ENCODE measurements at places on chromosomes 3 and 15.

DNA sequence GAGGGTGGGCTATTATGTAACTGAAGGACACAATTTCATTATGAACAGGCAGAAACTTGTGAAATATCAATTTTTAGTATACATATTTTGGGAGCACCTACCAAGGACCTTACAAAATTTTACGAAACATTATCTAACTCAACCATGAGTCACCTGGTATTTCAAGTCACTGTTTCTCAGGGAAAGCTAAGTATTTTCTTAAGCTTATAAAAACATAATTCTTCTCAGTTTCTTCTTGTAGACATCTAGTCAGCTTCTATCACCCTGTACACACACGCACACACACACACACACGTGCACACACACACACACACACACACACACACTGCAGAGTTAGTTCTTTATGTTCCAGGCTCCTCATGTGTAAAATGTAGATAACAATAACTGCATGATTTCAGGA is 658.3 kb downstream of the TUSC7 start:
- no peaks in the 10 kb centered on the region for H3K27me3 ChIP-seq
- no peak overlapping the region for H3K4me3 ChIP-seq
- H3K27ac ChIP-seq: no peak overlapping the region
- no peak for DNase-seq

- H3K36me3 ChIP-seq: no peaks in the 10 kb centered on the region
- DNase-seq: no peak
- peaks cover 44% of the 10 kb centered on the region for H3K27me3 ChIP-seq
- peaks cover 12% of the 10 kb centered on the region for H3K4me1 ChIP-seq
Measured at GRCh38 chr3:122974764-122975162, 52.8 kb downstream of the SEMA5B start.

DNA sequence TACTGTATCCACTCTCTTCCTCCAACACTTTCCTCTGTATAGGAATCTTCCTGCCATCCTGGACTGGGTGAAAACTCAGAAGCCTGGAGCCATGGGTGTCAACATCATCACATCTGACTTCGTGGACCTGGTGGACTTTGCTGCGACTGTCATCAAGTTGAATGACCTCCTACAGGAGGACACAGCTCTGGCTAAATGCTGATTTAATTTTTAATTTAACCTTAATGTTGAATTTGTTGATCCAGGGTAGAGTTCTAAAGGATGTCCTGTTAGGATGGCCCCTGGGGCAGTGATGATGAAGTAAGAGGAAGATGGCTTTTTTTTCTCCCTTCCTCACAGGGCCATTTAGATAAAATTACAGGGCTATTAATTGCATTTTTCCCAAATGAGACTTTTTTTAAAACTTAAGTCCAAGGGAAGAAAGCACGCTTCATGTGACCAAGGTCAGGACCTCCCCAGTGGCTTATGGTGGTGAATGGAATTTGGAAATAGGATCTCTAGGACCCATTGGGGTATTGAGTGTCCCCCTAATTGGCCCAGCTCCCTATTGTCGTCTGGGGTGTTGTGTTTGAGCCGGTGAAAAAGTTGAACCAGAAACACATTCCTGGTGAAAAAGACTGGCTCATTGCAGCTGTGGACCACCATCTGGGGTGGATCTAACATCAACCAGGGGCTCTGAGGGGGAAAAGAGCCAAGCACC is 125.7 kb upstream of the ZBED2 start:
- H3K4me1 ChIP-seq: peaks cover 13% of the 10 kb centered on the region
- no peaks in the 10 kb centered on the region for H3K27me3 ChIP-seq
- no peak for DNase-seq
- H3K36me3 ChIP-seq: peaks cover 4% of the 10 kb centered on the region

GRCh38 chr15:87522997-87523396 is 733.5 kb downstream of the NTRK3 start:
- no peak overlapping the region for H3K4me3 ChIP-seq
- H3K27ac ChIP-seq: no peak overlapping the region
- H3K4me1 ChIP-seq: no peaks in the 10 kb centered on the region
- no peaks in the 10 kb centered on the region for H3K27me3 ChIP-seq

DNA sequence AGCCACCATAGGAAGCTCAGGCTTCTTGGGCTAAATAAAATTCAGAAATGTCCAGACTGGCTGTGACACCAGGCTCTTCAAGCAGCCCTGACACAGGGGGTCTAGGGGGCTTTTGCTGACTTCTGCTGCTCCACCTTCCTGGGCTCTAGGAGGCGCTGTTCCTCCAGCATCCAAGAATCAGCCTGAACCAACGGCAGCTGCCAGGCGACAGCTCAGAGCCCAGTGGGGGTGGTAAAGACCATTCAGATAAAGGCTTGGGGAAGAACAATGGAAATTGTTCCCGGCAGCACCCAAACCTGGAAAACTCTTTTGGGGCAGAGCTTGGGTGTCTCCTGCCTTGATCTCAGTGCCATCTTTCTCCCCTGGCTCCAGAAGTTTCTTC is 21.6 kb upstream of the PSTPIP1 start:
- no peak for DNase-seq
- H3K27ac ChIP-seq: no peak overlapping the region
- H3K27me3 ChIP-seq: no peaks in the 10 kb centered on the region

GRCh38 chr3:54193093-54193492 is 70.7 kb downstream of the CACNA2D3 start:
- no peak overlapping the region for H3K4me3 ChIP-seq
- no peaks in the 10 kb centered on the region for H3K36me3 ChIP-seq
- H3K27me3 ChIP-seq: no peaks in the 10 kb centered on the region
- H3K27ac ChIP-seq: no peak overlapping the region

DNA sequence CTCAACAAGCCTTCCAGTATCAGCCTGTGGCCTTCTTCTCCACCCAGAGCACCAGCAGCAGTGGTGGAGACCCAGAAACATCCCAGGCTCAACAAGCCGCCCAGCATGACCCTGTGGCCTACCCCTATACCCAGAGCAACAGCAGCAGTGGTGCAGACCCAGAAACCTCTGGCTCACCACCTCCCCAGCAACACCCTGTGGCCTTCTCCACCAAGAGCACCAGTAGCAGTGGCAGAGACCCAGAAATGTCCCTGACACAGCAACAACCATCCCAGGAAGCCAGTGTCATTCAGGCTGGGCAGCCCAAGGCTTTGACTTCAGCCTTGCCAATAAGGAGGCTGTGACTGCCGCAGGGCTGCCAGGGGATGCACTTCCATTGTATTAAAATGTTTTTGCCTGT is 16.3 kb upstream of the EMC3 start:
- H3K27me3 ChIP-seq: no peaks in the 10 kb centered on the region
- no peak overlapping the region for H3K27ac ChIP-seq
- peaks cover 6% of the 10 kb centered on the region for H3K36me3 ChIP-seq
- H3K4me3 ChIP-seq: no peak overlapping the region
- no peak for DNase-seq

GRCh38 chr15:48478581-48478980 is 147.4 kb downstream of the DUT start:
- no peaks in the 10 kb centered on the region for H3K4me1 ChIP-seq
- DNase-seq: no peak
- H3K4me3 ChIP-seq: no peak overlapping the region
- no peaks in the 10 kb centered on the region for H3K36me3 ChIP-seq
- H3K27me3 ChIP-seq: no peaks in the 10 kb centered on the region

Data from keratinocyte (primary cell).